ENCODE measurements at places on chromosomes 3 and 15. TPM values are rescaled to one million over a fixed set of nuclear protein-coding genes. Genes with fewer than 3 reads are reported as not detected.

The SERINC4 gene
- 0.10 TPM for total RNA-seq

The FBXL2 gene
- 5.4 TPM for total RNA-seq

The TICRR gene
- 13.7 TPM for total RNA-seq

The TM6SF1 gene
- not detected for total RNA-seq

The GRK7 gene
- not detected for total RNA-seq

The VEPH1 gene
- not detected for total RNA-seq

The ZNF609 gene
- 23.3 TPM for total RNA-seq

The SKOR1 gene
- total RNA-seq: 0.02 TPM

The PFKFB4 gene
- 15.7 TPM for total RNA-seq

The SIDT1 gene
- 0.96 TPM for total RNA-seq

The ATP8B4 gene
- 1.1 TPM for total RNA-seq

The CCDC33 gene
- 5.2 TPM for total RNA-seq

The NISCH gene
- 13.8 TPM for total RNA-seq

The SUSD5 gene
- 3.7 TPM for total RNA-seq

The MOBP gene
- total RNA-seq: not detected

The LHFPL4 gene
- not detected for total RNA-seq

The CCDC13 gene
- total RNA-seq: 0.48 TPM

The ITIH1 gene
- not detected for total RNA-seq

The RETNLB gene
- not detected for total RNA-seq

The CASR gene
- not detected for total RNA-seq

The SLC28A1 gene
- total RNA-seq: not detected

The PAK6 gene
- 0.87 TPM for total RNA-seq

The CADPS gene
- not detected for total RNA-seq

All from A549 treated with RU486 at 1 μM for 4 hours (cell line).